ENCODE measurements at places on chromosomes 7 and 10.

- no peak for DNase-seq
Measured at GRCh38 chr7:128236924-128237586, 4.0 kb upstream of the LEP start.

GRCh38 chr7:111650456-111650999 is 88.2 kb upstream of the IMMP2L start:
- DNase-seq = no peak

DNA sequence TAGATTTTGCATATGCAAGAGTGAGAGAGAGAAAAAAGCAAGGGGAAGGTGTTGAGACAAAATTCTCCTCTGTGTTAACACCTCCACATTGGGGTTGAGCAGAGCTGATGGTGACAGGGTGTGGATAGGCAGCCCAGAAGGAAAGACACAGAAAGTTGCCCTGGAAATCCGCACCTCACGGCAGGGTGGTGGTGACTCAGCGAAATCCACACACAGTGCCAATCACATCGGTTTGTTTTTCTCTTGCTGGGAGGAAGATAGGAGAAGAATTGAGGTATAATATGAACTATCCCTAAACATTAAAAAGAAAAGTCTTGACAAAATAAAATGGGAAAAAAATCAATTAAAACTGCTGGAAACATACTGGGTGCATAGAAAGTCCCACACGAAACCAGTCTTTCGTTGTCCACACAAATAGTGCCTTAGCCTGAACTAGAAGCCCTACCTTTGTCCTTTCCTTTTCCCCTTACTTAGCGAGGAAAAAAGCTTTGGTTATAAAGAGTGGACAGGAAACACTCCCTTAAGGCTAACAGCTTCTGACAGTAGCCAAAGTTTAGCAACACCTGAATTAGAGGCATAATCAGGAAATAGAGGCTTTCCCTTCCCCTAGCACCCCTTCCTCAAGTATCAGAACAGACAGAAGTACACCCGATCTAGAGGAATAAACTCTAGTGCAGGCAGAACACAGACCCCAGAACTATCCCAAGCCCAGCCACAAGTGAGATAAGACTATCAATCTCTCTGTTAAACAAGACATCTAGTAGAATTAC is 39.2 kb upstream of the DNAJC1 start:
- DNase-seq = no peak

DNA sequence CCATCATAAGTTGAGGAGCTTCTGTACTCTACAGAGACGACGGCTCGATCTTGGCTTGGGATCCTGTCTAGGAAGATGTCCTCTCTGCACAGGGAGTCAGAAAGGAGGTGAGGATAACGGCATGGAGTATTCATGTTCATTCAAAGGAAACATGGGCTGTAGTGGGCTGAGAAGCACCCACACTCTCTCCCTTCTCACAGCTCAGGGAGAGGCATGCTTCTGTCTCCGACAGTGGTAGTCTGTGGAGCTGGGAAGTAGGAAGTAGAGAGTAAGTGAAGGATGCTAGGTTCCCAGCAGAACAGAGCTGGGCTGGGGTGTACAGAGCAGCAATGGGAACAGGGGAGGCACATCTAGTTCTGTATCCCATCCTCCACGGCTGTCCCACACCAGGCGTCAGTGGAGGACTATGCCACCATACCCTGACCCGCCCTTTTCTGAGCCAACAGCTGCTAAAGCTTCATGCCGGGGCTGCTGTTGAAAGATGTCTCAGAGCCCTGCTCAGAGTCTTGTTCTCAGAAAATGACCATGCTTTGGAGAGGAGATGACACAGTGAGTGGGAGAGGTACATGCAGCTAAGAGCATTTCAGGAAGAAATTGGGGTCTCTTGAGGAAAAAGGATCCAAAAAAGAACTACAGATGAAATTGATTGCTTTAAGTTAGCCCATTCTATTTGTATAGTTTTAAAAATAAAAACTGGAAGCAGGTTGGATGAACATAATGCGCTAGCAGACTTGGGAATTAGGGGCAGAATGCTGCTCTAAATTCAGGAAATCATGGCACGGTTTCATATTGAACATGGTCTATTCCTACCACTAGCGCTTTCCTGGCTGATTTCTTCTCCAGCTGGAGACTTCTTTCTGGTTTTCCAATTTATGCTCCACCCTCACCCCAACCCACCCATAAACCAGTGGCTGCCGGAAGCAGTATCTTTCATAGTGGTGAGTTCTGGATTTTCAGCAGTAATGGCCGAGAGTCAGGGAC is 138.6 kb downstream of the CHN2 start:
- no peak for DNase-seq

GRCh38 chr10:71440506-71441035 is 43.9 kb downstream of the CDH23 start:
- DNase-seq = no peak

GRCh38 chr10:128869101-128869749 is 597.8 kb upstream of the MGMT start:
- DNase-seq = no peak

GRCh38 chr7:48398191-48398590 is 226.9 kb downstream of the ABCA13 start:
- DNase-seq = no peak

DNA sequence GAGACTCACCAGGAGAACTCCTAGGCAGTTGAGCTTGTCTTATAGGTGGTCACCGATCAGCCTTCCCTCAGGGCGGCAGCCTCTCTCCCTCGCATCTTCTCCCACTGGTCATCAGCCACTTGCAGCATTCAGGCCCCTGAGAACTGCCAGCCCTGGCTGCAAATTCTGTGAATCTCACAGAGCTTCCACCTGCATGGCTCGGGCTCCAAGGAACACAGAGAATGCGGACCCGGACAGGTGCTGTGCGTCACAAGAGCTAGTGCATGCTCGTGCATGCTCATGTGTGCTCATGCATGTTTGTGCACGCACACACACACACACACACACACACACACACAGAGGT is 176.9 kb downstream of the ARHGAP12 start:
- DNase-seq = no peak

DNA sequence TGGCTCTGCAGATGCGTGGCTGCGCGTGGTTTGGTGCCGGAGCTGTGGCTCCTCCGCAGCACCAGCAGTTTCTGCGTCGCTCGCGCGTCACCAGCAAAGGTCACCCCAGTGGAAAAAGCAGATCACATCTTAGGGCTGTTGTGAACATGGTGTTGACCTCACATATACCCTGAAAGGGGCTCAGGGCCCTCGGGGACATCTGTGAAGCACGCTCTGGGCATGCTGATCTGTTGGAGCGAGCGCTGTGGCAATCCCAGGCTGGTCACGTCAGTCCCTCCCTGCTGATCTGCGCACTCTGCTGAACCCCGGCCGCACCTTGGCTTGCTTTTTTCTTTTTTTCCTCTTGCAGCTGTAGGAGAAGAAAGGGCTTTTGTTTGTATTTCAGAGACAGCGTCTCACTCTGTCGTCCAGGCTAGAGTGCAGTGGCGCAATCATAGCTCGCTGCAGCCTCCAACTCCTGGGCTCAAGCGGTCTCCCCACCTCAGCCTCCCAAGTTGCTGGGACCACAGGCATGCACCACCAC is 33.3 kb upstream of the AP5Z1 start:
- no peak for DNase-seq

DNA sequence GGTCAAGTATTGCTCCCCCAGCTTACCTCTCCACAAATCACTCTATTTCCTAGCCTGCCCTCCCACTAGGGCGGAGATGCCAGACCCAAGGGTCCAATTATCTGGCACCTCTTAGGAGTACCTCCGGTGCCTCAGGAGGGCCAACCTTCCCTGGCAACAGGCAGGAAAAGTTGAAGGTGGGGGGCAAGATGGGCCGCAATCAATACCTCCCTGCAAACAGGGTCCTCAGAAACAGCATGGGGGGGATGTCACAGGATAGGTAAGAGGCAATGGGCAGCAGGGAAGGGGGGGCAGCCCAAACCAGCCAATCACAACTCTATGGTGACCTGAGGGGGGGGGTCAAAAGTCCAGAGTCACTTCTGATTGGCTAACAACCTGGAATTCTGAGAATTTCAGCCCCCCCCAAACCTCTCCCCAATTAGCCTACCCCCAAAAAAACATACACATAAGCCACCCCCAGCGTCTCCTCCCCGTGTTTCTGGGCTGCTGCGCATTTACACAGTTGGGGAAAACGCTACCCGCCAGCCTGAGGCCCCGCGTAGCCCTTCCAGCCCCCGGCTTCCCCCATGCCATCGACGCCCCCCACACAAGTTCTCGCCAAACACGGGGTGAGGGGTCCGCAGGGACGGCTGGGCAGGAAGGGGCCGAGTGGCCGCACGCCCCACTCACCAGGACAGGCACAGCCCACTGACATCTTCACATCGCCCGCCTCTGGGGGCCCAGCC is 589 bp downstream of the LDB1 start:
- peak; percentile 39 for DNase-seq

GRCh38 chr10:85611746-85612377 is 754.7 kb downstream of the GRID1 start:
- DNase-seq = no peak

GRCh38 chr10:15782851-15783250 is 63.1 kb upstream of the ITGA8 start:
- DNase-seq = no peak

- DNase-seq = no peak
Measured at GRCh38 chr7:138698281-138698680, 2.9 kb downstream of the SVOPL start.

DNA sequence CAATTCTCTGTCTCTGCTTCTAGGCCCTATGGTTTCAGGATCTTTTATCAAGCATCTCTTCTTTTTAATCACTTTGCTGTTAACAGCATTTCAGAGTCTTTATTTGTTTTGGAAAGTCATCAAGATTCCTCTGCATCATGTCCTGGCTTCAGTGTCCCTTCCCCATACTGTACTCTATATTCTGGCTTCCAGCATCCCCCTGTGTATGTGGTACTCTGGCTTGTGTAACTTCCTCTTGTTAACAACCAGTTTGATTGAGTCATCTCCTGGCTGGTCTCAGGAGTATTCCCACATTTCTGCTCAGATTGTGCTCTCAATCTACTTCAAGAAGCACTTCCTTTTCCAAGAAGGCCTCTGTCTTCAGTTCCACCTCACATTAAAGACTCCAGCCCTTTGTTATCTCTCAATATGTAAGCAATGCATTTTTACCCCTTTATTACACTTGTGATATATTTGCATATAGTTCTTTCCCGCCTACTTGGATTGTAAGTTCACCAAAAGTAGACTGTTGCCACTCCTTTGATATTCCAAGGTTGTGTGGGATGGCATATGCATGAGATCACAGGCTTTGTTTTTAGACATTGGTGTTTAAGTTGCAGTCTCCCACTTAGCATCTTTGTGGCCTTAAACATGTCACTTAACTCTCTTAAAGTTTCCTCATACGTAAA is 15.1 kb upstream of the ATE1 start:
- no peak for DNase-seq

DNA sequence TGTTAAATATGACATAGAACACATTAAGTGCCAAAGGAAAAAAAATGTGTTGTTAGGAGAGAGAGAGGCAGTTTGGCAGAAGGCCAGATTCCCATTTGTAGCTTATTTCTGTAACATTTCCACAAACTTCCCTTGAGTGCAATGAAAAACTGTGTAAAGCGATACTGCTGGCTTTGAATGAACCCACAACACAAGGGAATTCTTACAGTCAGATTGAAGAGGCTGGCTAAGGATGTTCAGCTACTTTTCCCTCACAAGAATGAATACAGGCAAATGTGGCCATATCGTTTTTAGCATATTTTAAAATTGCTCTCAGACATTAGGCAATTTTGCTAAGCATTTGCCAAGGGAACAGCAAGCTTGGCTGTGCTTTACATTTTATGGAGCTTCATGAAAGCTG is 614.1 kb upstream of the FZD8 start:
- DNase-seq = no peak

DNA sequence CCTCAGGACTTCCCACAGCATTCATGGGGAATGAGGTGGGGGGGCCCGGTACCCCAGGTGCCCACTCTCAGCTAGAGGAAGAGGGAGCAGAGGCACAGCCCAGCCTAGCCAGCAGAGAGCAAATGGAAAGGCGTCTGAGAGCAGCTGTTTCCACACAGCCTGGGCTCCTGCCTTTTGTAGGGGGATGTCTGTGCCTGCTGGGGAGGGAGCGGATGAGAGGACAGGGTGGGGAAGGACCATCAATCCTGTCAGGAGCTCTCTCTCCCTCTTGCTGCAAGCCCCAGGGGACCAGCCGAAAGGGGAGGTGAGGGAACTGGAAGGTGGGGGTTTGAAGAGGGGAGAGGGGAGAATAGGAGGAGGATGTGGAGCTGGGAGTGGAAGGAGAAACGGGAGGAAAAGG is at the start of gene PKD2L1:
Gene PKD2L1 (minus strand): TSS at position 150 of the 400 bp plus-strand sequence. CDS start 125 bp downstream, at position 25.
- DNase-seq = no peak
